ENCODE measurements at places on chromosomes 3 and 15.

GRCh38 chr15:75646944-75647364, 758 bp upstream of the SNX33 start:
- no peak for DNase-seq

GRCh38 chr15:27576576-27576975, 522.5 kb downstream of the OCA2 start:
- DNase-seq: no peak

DNA sequence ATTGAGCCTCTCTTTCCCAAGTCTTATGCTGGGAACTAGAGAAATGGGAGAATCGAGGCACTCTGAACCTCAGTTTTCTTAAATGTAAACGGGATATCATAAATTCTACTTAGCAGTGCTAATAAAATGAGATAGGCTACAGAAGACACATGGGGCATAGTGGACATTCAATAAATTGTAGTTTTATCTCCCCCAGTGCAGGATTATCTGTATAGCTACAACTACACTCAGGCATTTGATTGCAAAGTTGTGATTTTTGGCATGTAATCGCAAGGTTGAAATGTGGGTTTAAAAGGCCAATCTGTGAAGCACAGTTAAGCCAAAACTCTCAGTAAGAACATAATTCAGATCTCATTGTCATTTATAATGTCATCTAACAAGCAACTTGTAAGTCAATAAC, 413.7 kb upstream of the LMCD1 start:
- no peak for DNase-seq

DNA sequence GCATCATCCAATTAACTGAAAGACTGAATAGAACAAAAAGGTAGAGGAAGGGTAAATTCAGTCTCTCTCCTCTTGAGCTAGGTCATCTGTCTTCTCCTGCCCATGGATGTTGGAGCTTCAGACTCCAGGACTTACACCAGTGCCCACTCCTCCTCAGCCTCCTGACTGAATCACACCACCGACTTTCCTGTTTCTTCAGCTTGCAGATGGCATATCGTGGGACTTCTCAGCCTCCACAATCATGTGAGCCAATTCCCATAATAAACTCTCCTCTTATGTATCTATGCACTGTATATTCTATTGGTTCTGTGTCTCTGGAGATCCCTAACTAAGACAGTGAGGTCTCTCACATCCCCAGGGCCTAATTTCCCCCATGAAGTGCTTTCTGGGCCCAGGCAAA, 140.4 kb downstream of the CD47 start:
- no peak for DNase-seq

DNA sequence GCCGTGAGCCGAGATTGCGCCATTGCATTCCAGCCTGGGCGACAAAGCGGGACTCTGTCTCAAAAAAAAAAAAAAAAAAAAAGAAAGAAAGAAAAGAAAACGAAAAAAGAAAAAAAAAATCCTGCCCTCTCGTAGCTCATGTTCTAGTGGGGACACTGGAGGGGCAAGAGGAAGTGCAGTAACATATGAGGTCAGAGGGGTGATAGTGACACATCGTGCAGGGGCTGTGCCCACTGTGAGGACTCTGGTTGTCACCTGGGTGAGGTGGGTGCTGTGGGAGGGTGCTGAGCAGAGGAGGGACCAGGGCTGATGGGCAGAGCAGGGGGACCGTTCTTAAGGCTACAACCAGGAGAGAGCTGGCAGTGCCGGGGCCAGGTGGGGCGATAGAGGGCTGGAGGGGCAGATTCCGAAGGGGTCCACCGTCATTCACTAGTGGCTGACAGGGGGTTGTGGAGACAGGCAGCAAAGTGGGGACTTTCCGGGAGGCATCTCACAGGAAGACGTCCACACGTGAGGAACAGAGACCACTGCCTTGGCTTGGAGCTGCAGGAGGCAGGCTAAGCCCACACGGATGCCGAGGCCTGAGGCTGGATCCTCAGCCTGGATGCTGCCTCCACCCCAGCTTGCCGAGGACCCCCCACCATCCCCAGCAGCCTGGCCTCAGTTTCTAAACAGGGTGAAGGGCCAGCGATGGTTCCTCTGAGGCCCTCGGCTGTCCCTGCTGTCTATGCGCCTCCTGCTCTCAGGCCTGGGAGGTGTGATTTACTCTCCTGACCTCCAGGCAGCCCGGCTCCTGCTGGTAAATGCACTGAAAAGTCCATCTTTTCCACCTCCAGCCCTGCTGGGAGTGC, 154.3 kb upstream of the IQSEC1 start:
- DNase-seq: no peak

DNA sequence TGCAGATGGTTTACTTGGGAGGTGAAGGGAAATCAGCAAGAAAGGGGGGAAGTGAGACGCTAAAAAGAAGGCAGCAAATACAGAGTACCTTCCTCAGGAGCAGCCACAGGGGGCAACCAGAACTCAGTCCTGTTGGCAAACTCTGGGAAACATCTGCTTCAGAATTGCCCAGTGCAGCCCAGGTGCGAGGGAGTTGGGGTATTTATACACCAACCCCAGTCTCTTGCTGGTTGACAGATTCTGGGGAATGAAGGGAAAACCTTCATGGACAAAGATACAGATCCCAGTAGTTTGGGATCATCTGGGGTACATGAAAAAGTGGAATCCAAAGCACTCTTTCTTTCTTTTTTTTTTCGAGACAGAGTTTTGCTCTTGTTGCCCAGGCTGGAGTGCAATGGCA, 25.3 kb upstream of the PGPEP1L start:
- no peak for DNase-seq

DNA sequence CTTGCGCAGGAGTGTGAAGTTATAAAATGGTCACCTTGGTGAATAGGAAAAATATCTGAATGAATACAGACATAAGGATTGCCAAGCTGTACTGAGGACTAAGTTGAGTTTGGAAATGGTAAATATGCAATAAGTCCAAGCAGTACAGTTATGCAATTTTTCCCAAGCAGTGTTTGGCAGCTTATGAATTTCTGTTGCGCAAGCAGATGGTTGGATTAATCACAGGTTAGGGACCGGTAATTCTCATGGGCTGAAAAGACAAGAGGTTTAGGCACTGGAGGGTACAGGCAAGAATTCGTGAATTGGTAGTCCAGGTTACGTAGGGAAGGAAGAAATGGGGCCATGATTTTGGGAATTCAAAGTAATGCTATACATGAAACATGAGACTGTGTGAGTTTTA, 210.3 kb downstream of the RAP2B start:
- DNase-seq: no peak

DNA sequence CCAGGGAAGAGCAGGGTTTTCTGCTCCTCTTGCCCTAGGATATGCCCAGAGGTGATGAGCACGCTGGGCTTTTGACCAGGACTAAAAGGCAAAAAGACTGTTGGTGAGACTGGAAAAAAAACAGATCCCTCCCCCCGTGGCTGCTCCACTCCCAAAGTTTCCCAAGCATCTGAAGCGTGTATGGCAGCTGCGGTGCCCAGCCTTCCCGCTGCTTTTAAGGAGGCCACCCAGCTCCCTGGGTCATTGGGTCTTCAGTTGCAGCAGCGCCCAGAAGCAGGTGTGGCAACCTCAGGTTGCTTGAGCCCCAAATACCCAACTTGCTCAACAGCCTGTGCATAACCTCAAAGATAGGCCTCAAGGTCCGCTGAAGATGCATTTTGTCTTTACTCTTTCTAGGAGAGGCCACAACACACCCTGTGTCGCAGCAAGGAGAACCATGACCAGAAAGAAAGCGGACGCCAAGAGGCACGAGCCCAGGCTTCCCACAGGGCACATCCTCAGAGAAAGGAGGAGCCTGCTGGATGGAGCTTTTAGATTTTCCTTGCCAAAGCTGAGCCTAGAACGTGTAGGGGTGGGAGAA, 2.0 kb downstream of the SRGAP3 start:
- DNase-seq: no peak

GRCh38 chr3:69761896-69762767, 22.9 kb downstream of the MITF start:
- no peak for DNase-seq

DNA sequence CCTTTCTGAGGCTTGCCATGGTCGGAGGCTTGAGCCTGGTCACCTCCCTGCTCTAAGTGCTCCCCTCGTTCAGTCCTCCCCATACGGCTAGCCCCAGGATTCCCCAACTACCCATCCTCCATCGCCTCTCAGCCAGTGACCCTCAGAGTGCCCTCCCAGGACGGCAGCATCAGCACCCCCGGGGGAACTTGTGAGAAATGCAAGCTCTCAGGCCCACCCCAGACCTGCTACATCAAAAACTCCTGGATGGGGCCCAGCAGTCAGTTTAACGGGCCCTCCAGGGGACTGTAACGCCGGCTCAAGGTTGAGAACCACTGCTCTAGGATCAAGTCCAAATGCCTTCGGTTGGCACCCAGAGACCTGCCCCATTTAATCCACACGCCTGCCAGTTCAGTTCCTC, 6.9 kb downstream of the ADAMTS17 start:
- DNase-seq: no peak

DNA sequence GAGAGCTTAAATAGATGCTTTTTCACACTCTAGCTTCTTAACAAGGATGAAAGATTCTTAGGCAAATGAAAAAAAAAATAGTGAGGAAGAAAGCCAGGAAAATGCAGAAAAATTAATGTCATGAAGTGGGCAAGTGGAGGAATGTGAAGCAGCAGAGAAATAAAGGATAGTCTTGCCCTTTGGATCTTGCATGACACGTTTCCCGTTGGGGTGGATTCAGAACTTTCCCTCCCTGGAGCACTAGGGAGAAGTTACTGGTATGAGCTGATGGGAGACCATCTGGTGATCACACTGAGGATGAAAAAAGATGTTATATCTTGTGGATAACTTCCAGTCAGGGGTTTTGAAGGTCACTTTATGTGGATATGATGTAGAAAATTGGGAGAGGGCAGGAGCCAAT, 361.8 kb upstream of the ROPN1 start:
- DNase-seq: no peak

- no peak for DNase-seq
Observed at GRCh38 chr3:14687360-14687759, 12.4 kb downstream of the C3orf20 start.

DNA sequence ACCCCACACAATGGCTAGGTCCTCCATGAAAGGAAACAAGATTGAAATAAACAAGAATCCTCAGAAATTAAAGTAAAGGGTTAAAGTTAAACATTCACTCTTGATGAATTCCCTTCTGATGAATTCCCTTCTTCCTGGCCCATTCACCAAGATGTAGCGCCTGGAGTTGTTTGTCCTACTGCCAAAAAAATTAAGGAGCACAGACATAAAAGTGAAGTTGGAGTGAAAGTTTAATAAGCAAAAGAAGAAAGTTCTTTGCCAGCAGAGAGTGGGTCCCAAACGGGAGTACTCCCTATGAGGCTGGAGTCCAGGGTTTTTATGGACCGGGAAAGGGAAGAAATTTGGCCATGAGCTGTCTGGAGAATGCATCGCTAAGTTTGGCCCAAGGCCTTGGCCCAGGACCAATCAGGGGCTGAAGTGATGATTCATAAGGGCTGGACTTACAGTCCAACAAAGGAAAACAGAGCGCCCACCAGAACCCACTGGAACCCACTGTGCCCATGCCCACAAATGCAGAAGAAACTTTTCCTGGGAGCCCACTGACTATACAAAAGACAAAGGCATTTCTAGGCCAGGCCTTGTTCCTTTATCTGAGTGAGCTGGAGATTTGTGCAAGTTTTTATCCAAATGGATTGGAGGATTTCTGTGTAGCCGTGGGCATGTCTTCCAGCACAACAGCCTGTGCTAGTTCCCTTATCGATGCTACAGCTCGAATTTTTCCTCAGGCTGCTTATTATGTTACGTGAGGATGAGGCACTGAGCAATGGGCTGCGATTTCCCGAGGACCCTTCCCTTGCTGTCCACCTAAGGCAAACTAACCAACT, 1561.6 kb downstream of the OTOL1 start:
- DNase-seq: no peak

- no peak for DNase-seq
Observed at GRCh38 chr3:140308535-140308934, 369.3 kb upstream of the TRIM42 start.

- no peak for DNase-seq
Observed at GRCh38 chr3:37952564-37952963, 38.0 kb upstream of the VILL start.

DNA sequence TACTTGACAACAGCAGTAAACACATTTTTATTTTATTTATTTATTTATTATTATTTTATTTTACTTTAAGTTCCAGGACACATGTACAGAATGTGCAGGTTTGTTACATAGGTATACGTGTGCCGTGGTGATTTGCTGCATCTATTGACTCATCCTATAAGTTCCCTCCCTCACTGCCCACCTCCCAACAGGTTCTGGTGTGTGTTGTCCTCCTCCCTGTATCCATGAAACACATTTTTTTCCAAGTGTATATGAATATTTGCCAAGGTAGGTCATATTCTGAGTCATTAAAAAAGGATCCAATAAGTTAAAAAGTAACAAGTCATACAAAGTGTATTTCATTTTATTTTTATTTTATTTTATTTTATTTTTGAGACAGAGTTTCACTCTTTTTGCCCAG, 567.3 kb upstream of the KCNMB2 start:
- DNase-seq: no peak

DNA sequence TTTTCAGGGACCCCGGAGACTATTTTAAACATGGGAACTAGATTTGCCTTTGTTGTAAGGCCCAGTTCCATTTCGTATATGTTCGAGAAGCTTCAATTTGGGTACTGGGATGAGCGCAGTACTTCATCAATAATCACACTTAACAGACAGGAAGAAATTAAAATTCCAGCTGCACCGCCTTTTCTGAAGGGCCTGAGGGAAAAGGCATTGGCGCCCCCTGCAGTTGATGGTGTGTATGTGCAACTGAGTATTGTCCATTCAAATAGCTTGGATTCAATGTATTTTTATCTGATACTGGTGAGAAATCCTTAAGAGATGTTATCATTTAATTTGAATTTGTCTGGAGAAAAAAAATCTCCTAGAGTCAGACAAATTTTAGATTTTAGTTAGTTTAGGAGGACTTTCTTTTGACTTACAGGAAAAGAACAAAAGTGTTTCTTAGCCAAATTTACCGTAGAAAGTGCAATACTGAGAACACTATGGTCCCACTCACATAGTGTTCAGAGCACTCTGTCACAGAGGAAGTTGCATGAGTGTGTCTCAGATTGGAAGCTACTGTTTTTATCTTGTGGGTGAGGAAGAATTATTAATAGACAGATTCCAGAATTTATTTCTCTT, 5.4 kb upstream of the ALDH1A2 start:
- no peak for DNase-seq

GRCh38 chr3:3740061-3740460, 59.2 kb upstream of the LRRN1 start:
- no peak for DNase-seq

DNA sequence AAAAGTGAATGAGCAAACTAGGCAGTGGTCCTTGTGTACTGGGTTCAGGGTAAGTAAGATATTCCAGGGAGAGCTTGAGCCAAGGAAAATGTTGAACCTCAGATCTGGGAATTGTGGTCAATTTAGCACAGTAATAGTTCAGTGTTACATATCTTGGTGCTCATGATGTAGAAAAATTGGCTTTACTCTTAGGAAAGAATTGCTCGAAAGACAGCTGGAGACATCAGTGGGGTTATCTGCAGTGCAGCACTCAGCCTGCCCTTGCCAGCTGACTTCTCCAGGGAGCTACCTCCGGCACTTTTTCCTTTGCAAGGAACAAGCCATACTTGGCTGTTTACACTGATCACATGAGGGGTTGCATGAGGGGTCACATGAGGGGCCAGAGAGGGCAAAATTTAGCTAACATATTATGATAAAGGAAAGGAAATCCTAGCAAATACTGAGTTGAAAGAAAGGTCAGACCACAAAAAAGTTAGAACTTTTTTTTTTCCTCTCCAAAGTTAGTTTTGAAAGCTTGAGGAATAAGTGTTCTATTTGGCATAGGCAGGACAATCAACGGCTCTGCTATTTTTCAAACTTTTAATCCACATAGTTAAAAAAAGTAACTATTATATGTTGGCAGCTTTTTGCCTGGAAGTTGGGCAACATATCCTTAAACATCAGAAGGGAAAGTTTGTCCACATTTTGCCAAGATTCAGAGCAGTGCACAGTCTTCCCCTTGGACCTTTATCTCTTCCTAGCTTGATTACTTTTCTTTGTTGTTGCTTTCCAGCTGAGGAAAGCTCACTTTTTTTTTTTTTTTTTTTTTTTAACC, 92.4 kb downstream of the COL6A6 start:
- DNase-seq: no peak

Measured in activated CD8-positive, alpha-beta memory T cell treated with anti-CD3 and anti-CD28 coated beads for 1 hour (primary cell).